Activated CD4-positive, alpha-beta T cell treated with anti-CD3 and anti-CD28 coated beads, Interleukin-2, amount 10 ng/mL, durations not matched to agents 7 days and 5 days (primary cell): ENCODE measurements at places on chromosomes 2 and 18. TPM values are rescaled to one million over a fixed set of nuclear protein-coding genes. Genes with fewer than 3 reads are reported as not detected.

Gene CYP1B1
- 15.4 TPM for total RNA-seq

GRCh38 chr2:102129951-102130646, 12.4 kb upstream of the IL1R1 start:
- no peak for DNase-seq

GRCh38 chr18:29749704-29750103, 1292.8 kb downstream of the DSC3 start:
- DNase-seq, result no peak

Gene SPP2
- total RNA-seq, result not detected

Gene CCDC148
- not detected for total RNA-seq

DNA sequence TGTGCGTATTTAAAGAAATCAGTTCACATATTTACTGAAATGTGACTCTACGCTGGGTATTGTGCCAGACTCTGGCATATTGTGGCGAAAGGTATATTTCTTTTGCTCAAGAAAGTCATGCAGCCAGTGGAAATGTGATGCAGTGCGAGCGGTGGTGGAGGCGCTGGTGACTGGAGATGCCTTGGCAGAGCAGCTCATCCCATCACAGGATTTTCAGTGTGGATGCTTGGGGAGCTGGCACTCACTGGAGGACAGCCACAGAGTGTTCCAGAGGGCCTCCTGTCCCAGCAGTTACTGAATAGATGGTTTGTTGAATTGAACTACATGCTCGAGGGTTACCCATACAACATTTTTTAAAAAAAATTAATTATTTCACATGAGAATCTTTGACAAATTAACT, 117.6 kb downstream of the ZNF407 start:
- no peak for DNase-seq

DNA sequence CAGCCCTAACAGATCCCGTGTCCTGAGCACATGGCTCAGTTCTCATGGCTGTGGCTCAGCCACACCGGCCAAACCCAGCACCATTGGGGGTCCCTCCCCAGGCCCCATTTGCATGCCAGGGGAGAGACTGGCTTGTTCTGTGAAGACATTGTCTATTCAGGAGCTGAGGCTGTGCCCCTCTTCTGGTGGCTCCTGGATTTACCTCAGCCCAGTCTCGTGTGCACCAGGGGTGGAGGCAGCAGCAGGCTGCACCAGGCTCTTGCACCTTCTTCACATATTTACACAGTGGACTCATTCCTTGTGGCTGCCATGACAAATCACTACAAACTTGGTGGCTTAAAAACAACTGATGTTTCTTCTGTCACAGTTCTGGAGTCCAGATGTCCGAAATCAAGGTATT, 92.4 kb upstream of the ITGA6 start:
- no peak for DNase-seq

DNA sequence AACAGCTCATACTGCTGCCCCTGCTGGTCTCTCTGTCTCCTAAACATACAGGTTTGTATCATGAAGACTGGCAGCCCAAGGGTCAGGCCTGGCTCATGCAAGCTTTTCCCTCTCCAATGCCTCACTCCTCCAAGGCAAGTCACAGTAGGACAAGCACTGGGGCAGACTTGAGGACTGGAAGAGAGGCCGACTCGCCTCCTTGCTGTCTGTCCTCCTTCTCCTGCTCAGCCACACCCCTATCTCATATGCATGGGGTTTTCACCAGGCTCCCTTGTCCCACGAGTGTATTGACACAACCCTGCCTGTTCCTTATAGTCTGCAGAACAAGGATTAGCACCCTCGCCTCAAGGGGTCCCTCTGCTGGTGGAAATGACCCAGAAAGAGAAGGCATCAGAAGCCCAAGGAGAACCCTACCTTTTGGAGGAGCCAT, 223.7 kb downstream of the SOX11 start:
- DNase-seq, result no peak

GRCh38 chr2:55296393-55296792, 27.4 kb upstream of the MTIF2 start:
- no peak for DNase-seq

GRCh38 chr2:53629001-53629400, 138.6 kb upstream of the CHAC2 start:
- DNase-seq, result no peak

- peak; percentile 41 for DNase-seq
Measured at GRCh38 chr2:216352653-216353270, 19.5 kb downstream of the MARCHF4 start.

- DNase-seq, result peak; percentile 38
Measured at GRCh38 chr2:209960676-209961630, 41.5 kb upstream of the RPE start.

DNA sequence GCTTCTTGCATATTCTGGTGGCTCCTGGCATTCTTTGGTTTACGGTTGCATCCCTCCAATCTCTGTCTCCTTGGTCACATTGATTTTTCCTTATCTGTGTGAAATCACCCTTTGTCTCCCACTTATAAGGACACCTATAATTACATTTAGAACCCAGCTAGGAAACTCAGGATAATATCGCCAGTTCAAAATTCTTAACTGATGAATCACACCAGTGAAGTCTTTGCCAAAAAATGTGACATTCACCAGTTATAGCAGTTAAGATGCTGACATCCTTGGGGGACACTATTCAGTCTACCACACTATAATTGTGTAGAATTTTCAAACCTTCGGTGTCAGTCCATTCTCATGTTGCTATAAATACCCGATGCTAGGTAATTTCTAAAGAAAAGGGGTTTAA, 320.2 kb downstream of the TMX3 start:
- DNase-seq, result no peak

Gene FANCL
- 12.9 TPM for total RNA-seq

DNA sequence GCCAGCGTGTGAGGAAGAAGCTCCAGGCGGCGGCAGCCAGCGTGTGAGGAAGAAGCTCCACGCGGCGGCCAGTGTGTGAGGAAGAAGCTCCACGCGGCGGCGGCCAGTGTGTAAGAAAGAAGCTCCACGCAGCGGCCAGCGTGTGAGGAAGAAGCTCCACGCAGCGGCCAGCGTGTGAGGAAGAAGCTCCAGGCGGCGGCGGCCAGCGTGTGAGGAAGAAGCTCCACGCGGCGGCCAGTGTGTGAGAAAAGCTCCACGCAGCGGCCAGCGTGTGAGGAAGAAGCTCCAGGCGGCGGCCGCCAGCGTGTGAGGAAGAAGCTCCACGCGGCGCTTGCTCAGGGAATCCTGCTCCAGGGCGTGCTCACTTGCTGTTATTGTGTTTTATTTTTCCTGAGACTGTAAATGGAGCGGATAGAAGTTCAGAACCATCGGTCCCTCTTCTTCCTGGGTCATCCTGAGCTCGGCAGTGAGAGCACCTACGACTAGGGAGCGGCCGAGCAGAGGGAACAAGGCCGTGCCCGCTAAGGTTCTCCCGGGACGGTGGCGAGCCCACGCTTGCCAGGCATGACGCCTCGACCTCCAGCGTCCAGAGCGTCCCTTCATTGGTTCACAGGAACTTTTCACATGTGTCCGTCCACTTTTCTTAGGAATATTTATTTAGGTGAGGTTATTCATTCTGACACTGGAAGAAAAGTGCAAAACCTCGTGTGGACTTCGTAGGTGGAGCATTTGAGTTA, 94.2 kb downstream of the TMEM18 start:
- no peak for DNase-seq

Gene TNS1
- 11.0 TPM for total RNA-seq

Gene CHRNG
- total RNA-seq, result not detected

DNA sequence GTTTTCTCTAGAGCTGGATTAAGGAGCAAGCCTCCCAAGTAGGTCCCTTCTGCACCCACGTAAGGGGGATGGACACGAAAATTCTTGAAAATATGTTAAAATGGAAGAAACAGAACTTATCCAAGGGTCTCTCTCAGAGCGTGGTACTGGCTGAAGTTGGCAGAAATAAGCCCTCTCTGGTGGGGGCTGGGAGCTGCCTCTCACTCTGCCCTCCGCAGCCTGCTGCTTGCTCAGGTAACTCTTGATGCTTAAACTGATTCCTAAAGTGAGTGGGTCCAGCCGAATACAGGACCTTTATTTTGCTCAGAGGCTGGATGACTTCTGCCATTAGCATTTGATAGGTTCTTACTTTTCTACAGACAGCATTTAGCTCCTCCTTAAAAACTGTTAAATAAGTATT, 78.1 kb downstream of the SPHKAP start:
- DNase-seq, result no peak

GRCh38 chr2:226408141-226408540, 391.5 kb downstream of the IRS1 start:
- no peak for DNase-seq

DNA sequence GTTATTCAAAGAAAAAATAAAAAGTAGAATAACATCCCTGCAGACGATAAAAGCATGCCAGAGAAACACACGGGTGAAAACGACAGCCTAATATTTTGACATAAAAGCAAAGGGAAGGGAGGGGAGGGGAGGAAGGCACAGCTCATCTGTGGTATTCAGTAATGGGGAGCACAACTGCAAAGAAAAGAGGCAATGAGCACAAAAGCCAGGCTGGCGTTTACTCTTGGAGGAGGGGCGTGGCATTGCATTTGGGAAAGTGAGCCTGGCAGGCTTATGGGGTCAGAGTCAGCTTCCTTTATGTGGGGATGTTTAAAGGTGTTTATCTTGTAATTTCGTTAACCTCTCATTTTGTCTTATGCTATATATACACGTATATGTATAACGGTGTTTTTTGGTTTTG, 53.2 kb downstream of the STEAP3 start:
- DNase-seq, result no peak

GRCh38 chr2:85430752-85431569, 12.4 kb downstream of the SH2D6 start:
- no peak for DNase-seq

GRCh38 chr18:12271376-12272235, 17.4 kb downstream of the CIDEA start:
- DNase-seq, result peak; percentile 35

Gene CNOT11
- 65.1 TPM for total RNA-seq

DNA sequence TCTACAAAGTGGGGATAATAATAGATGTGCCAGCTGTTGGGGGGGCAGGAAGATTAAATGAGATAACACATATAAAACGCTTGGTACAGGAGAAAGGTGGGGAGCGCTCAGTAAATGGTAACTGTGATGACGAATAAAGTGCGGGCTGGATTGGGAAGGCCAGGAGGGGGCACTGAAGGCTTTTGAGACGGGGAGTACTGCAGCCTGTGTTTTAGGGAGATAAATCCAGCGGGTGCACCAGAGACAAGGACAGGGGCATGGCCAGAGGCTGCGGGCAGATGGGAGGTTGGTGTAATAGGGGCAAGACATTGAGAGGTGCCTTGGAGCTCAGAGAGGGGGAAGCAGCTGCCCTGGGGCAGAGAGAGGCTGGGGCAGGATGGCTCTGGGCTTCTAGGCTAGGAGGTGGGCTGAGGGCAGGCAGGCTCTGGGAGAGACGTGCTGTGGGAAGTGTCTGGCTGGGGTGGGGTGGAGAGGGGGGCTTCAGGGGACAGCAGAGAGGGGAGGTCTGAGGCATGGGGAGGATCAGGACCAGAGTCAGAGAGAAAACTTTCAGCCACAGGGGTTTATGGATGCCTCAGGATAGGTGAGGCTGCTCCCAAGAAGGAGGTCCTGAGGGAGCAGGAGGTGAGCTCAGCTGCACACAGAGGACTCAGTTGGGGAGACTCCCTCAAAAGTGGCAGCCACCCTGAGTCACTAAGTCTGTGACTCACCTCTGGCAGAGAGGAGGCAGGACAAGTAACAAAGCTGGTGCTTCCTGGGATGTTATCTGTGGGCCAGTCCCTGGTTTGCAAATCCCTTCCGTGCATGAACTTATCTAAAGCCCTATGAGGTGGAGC, 18.8 kb downstream of the TEX44 start:
- peak; percentile 52 for DNase-seq

Gene CCDC85A
- total RNA-seq, result not detected

DNA sequence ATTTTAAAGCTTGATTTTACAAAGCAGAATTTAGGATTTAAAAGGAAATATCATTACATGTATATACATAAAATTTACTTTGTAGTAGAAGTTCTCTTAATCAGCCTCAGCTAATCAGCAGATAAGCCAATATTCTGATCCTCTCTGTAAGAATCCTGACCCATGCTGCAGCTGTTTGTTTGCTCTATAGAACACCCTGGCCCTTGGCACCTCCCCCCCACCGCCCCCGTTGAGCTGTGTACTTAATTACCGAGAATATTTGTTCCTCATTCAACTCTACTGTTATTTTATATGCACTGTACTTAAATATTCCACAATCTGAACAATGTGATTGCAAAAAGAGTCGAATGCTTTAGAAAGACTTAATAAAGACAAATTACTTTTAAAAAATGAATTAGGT, 98.0 kb downstream of the EVA1A start:
- DNase-seq, result no peak

- DNase-seq, result no peak
Measured at GRCh38 chr2:180829261-180829660, 151.1 kb upstream of the UBE2E3 start.

Gene WDR33
- 58.7 TPM for total RNA-seq

- no peak for DNase-seq
Measured at GRCh38 chr18:14937271-14937670, 189.3 kb downstream of the ANKRD30B start.

Gene EFHD1
- 0.32 TPM for total RNA-seq

GRCh38 chr18:12262748-12263147, 8.6 kb downstream of the CIDEA start:
- DNase-seq, result no peak

DNA sequence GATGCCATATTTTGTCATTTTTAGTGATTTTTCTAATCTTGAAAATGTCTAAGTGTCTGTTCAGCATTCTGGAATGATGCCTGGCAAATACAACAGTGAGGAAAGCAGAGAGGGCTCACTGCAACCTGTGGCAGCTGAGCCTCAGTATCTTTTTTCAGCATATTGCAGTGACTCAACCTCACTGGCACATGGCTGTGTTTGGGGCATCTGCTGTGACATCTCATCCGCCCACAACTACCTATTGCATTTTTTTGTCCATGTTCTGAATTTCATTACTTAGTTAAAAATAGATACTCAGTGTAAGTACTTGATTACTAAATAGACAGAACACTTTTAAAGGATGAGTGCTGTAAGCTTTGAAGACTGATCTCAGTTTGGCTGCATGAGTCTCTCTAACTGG, 10.7 kb downstream of the BABAM2 start:
- DNase-seq, result no peak

Gene OR6B2
- not detected for total RNA-seq

- no peak for DNase-seq
Measured at GRCh38 chr2:46320141-46320567, 22.9 kb downstream of the EPAS1 start.

DNA sequence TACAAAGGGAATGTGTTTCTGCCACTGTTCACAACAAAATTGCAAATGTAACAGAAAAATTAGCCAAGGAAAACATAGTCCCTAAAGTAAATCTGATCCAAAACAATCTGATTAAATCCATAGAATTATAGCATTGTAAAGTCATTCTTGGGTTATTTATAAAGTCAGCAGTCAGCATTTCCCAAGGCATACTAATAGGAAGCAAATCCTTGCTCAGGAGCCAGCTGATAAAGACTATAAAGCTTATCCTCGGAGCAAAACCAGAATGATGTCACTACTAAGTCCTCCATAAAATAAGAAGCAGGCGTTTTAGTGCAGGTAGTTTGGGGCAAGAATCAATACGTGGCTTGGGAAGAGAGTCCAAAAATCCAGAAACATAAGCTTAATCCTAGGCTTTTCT, 67.3 kb upstream of the CSRNP3 start:
- no peak for DNase-seq
